ENCODE measurements at places on chromosomes 2 and 18. TPM values are rescaled to one million over a fixed set of nuclear protein-coding genes. Genes with fewer than 3 reads are reported as not detected.

GRCh38 chr2:135980434-135981079 is 4.9 kb downstream of the DARS1 start:
- DNase-seq = no peak

DNA sequence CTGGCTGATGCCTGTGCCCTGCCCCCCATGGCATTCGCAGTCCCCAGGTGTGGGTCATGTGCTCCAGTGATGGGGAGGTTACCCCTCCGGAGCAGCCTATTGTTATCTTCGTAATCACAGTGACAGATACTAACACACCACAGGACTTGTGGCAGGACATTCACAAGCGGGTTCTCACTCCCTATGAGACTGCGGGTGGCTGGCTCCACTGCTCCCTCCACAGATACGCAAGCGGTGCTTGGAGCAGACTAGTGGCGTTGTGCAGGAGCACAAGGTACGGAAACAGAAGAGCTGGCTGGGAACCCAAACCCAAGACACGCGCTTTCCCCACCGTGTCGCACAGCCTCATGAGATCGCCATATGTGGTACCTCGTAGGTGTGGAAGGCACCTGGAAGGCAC is 52.2 kb downstream of the ACKR3 start:
- no peak for DNase-seq

- no peak for DNase-seq
Measured at GRCh38 chr2:33614190-33614589, 15.1 kb upstream of the FAM98A start.

GRCh38 chr18:7760967-7761948 is 194.1 kb downstream of the PTPRM start:
- no peak for DNase-seq

- DNase-seq = no peak
Measured at GRCh38 chr2:134647607-134648256, 71.1 kb downstream of the TMEM163 start.

Gene IL1F10
- total RNA-seq = not detected

Gene MSTN
- 0.26 TPM for total RNA-seq

Measured in ureter (tissue), 1 donor.